Putamen (tissue), 1 donor: ENCODE measurements at places on chromosomes 16 and 17.

DNA sequence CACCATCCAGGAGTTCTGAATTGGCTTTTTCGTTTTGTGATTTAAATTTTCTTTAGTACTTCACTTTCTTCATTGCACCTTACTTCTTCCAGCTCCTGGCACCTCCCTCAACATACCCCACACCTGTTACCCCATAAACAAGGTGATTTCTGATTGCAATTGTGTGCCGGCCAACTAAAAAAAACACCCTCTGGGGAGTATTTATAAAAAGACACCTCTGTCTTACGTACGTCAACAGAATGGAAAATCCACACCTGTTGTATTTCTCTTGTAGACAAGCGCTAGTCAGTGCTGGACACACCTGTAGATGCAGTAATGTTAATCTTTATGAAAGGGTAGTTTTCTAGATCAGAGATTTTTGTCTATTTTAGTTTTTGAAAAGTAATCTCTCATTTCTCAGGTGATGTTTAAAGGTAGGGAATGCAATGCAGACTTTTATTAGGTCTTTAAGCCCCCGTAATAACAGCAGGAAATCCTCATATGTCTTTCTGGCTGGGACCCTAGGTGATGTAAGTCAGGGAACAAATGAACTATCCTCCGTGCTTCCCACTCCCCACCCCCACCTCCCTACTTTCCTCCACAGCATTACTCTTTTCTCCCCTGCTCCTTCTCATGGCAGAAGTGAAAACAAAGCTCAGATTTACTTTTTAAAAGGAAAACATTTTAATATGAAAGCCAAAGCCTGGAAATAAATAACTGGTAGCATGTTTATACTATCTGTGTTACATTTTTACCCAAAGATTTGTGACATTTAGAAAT lies 4.2 kb downstream of the MSI2 start:
- DNase-seq, result no peak

GRCh38 chr17:17072546-17072945 lies 30.3 kb downstream of the MPRIP start:
- no peak for DNase-seq

GRCh38 chr16:85527767-85528297 lies 85.3 kb upstream of the GSE1 start:
- no peak for DNase-seq

GRCh38 chr17:31431852-31432658 lies 40.6 kb downstream of the RAB11FIP4 start:
- DNase-seq, result no peak

GRCh38 chr17:2545393-2545792 lies 33.7 kb upstream of the METTL16 start:
- DNase-seq, result no peak

- DNase-seq, result no peak
Observed at GRCh38 chr16:81469710-81470535, 25.3 kb downstream of the CMIP start.
